ENCODE measurements at places on chromosomes 5 and 9.

DNA sequence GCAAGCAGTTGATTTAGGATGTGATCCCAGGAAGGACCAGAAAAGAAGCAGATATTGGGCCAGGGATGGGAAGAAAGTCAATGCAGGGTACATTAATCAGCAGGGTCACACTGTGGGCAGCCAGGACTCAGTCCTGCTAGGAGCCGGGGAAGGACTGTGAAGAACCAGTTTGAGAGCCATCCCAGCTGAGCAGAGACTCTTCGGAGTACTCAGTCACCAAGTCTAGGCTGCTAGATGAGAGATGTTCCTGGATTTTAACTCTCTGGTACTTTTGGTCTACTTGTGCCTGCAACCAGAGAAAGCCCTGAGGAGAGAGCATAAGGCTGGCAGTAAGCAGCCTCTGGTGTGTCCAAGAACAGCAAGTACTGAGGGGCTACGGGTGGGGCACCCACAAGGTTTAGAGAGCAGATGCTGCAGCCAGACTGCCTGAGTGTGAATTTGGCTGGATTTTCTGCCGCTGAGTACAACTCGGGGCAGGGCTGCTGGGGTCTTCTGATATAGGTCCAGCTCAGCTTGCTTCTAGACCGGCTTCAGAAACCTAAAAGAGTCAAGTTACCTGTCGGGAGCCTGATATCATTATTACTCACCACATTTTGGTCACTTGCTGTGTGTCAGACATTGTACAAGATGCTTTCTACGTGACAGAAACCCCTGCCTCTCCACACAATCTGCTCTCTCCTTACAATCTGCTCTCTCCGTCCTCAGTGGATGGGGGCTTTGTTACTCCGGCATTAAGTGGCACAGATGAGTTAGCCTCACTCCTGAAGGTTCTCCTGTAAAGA lies 250.2 kb upstream of the GAS1 start:
- DNase-seq: no peak

- DNase-seq: no peak
Measured at GRCh38 chr5:145588113-145588512, 247.0 kb downstream of the PRELID2 start.

DNA sequence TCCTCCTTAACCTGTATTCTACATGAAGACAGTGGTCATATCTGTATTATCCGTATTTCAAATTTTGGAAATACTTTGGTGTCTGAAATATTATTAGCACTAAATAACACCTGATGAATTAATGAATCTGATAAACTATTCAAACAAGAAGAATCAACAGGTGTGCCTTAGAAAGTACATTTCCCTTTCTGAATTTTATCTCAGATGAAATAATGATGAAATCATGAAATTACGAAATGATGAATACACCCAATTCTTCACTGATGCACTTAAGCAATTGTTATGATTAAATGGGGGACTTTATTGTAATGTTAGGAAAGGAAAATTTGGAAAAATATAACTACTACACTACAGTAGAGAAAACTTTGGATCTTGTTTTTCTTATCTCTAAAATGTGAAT lies 313.6 kb downstream of the HCN1 start:
- no peak for DNase-seq

GRCh38 chr5:97224112-97224750 lies 41.2 kb upstream of the RIOK2 start:
- DNase-seq: no peak

DNA sequence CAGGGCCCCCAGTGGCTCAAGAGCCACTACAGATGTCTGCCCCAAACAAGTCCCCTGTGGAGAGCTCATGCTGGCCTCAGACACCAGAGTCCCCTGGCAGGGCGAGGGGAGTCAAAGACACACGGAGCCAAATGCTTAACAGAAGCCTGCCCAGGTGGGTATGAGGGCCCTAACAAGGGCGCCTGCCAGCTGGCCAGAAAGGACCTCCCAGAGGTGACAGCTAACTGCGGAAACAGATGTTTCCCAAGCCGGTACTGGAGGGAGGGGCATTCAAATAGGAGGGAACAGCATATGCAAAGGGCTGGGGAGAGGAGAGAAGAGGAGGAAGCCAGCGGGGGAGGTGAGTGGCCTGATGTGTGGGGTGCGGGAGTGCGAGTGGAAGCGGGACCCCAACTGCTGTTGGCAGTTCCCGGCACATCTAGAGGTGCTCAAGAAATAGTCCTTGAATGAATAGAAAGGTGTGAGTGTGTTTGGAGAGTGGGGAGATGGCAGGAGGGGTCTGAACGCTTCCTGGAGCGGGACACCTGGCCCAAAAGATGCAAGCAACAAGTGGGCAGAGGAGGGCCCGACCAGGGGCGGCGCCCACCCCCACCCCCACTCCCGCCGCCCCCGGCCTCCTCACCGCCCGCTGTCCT lies 824 bp downstream of the MXD3 start:
- no peak for DNase-seq

- no peak for DNase-seq
Measured at GRCh38 chr9:105508530-105508929, 49.4 kb upstream of the FKTN start.

GRCh38 chr9:87579781-87580541 lies 82.3 kb downstream of the DAPK1 start:
- no peak for DNase-seq

DNA sequence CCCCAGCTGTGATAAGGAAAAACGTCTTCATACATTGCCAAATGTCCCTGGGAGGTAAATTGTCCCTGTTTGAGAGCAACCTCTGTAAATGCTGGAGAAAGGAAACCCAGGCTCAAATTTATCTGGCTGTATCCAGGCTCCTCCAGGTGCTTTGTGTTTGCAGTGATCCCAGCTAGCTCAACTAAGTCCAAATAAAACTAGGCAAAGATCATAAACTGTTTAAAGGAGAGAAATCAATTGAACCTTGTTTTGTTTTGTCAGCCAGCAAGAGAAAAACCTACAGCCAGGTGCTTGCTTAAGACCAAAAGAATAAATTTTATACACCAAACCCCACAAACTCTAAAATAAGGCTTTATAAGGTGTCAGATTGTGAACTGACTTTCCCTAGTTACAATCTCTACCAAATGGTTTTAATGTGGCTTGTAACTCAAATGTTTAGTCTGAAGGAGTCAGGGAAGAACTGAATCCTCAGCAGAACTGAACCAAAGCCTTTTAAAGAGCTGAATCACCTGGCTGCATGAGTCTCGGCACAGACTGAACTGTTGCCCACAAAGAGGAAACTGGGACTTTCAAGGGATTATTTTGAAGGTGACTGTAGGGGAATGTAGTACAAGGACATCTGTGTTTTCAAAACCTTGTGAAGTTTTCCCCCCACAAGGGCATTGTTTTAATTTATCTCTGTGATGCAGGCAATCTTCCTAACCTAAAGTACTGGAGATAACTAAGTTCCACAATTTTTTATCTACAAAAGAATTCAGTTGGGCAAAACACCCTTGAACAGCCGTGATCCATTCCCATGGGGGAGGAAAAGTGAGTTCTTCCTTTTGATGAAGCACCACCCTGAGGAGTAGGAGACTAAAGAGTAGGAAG lies 201.7 kb upstream of the TARS1 start:
- DNase-seq: no peak

DNA sequence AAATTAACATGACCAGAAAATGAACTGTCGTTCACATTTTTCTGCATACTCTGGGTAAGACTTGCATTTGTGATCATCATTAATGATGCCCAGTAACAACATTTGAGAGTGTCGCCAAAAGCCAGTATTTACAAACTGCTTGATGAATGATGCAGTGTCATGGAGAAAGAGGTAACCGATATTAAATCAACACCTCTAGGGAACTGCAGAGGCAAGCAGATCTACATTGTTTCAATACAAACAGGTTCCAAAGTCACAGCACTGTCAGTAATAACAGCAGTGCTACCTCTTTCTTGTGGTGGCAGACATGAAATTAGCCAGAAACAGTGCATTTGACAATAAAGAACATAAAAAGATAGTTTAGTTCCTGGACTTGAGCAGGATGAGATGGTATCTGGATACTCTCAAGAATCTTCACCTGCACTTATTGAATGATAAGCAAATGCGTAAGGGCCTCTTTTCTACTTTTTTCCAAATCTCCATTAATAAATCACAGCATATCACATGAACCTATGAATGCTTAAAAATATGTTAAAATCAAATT lies 456.6 kb downstream of the ARHGEF28 start:
- DNase-seq: no peak

GRCh38 chr5:31156631-31157160 lies 36.8 kb upstream of the CDH6 start:
- no peak for DNase-seq

- DNase-seq: peak; percentile 73
Measured at GRCh38 chr5:84242286-84242685, 142.4 kb downstream of the EDIL3 start.

GRCh38 chr5:2906302-2907090 lies 155.0 kb upstream of the IRX2 start:
- peak; percentile 55 for DNase-seq

DNA sequence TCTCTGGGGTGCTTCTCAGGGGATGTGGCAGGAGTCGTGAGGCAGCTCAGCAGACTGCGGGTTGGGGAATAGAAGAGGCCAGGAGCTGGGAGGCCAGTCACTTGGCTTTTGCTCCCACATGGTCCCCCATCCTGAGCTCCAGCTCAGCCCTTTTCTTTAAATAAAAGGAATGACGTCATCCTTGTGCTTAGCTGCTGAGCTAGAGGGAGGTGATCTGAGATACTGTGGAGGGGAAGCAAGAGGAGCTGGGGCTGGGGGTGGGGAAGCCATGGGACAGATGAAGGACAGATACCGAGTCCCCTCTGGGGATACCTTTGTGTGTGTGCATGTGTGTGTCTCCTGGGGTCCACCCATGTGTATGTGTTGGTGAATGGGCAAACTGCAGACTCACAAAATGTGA lies 89.0 kb upstream of the ARAP3 start:
- no peak for DNase-seq

- DNase-seq: no peak
Measured at GRCh38 chr9:75039009-75039408, 10.9 kb upstream of the CARNMT1 start.

DNA sequence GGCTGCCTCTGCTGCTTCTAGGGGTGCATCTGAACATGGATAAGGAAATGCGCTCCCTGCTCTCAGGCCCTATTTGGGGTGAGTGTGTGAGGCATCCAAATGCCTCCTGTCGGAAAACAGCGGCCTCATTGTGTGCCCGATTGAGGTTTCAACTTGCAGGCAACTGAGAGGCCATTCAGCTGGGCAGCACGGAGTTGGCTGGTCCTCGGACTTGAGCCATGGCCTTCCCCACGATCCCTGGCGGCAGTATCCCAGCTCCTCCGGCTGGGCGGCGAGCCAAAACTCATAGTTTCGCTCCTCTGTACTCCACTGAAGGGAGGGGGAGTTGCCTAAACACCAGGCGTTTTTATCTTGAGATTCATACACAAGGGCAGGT lies 597.3 kb upstream of the SGCD start:
- no peak for DNase-seq

- no peak for DNase-seq
Measured at GRCh38 chr5:136191304-136192014, 1.5 kb downstream of the SMIM32 start.

GRCh38 chr9:107874591-107875369 lies 385.2 kb upstream of the KLF4 start:
- DNase-seq: no peak

- DNase-seq: no peak
Measured at GRCh38 chr5:43019614-43020398, 20.3 kb downstream of the ANXA2R start.

Data from coronary artery (tissue), 2 donors.